ENCODE measurements at places on chromosomes 1 and 21. TPM values are rescaled to one million over a fixed set of nuclear protein-coding genes. Genes with fewer than 3 reads are reported as not detected.

DNA sequence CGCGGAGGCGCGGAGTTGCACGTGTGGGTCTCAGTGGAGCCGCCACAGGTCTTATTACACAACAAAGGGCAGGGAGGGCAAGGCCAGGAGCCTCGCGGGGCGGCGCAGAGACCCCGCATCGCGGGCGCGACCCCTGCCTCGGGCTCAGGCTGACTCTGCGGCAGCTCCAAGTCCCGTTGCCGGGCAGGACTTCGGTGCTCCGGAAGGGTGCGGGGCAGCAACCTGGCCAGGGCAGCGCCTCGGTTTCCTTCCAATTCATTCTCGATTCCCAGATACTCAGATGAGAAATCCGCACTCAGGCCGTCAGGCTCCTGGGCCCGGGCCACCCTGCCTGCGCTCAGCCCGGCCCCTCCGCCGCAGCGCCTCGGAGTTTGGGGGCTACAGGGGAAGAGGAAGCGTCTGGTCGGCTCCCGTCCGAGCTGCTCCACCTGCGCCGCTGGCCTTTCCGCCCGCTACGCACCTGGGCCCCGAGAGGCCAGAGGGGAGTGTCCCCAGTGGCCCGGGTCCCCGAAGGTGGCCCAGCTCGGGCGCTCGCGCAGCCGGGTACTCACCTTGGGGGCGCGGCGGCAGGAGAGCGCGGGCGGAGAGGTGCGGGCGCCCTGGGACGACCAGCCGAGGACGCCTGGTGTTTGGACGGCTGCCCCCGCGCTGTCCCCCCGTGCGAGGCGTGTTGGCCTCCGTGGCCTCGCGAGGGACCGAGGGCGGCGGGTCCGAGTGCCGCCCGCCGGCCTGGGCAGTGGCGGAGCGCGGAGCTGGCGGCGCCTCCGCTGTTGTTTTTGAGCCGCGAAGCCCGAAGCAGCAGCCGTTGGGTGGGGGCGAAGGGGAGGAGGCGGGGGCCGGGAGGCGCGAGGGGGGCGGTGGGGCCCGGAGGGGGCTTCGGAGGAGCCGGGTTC is 1.1 kb upstream of the PRDM16 start:
- peak; percentile 72 for DNase-seq

- no peak for DNase-seq
These were observed 12.3 kb downstream of the TAL1 start for GRCh38 chr1:47219590-47220220.

GRCh38 chr21:20030390-20030789 is 967.8 kb upstream of the NCAM2 start:
- DNase-seq = no peak

- DNase-seq = no peak
These were observed 1.1 kb upstream of the UAP1 start for GRCh38 chr1:162560303-162561036.

GRCh38 chr1:15296585-15297321 is 49.7 kb downstream of the FHAD1 start:
- DNase-seq = peak; percentile 49

DNA sequence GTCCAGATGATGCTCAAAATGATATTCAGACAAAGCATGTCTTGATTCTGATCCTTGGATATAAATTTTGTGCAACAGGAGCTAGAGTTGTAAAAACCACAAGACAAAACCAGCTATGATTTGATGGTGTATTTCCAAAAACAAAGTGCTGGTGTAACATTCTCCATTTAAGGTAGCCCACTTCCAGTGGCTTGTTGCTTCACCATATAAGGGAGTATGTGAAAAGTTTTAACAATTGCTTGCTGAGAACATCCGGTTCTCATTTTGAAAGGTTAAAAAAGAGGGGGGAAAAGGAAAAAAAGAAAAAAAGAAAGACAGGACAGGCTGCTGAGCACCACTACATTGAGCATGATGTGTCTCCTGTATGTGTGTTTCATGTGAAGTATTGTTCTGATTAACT is 123.6 kb downstream of the MACF1 start:
- DNase-seq = no peak

DNA sequence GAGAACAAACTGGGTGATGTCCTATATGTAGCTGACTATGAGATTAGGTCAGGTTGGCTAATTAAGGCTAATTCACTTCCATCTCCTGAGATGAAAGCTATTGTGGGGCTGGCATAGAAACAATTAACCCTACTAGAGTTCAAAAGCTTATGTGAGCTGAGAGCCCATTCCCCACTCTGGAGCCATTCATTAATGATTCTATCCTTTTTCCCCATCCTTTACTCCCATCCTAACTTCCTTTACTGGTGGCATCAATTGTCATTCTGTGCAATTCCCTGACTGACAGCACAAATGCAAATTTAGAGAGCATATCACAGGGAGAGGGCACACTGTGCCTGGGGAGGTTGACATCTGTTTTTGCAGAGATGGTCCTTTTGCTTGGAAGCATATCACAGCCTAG is 103.9 kb downstream of the URB2 start:
- no peak for DNase-seq

GRCh38 chr1:63307196-63307794 is 15.1 kb upstream of the FOXD3 start:
- no peak for DNase-seq

- no peak for DNase-seq
These were observed 137.8 kb downstream of the KIF26B start for GRCh38 chr1:245292553-245292952.

- DNase-seq = no peak
These were observed 56.0 kb upstream of the PLXNA2 start for GRCh38 chr1:208300084-208300770.

DNA sequence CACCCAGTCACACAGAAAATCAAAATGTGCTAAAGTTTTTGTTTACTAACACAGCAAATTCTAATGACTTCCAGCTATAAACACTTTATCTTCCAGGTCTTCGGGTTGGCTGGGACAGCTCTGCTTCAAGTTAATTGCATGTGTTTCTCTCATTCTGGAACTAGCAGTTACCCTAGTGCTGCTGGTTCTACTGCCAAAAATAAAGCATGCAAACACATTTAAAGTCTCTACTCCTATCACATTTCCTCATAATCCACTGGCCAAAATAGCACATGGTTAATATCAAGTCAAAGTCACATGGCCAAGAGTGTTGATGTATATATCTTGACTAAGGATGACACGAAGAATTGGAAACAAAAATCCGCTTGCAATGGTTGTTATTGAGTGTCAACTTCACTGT is 973.1 kb upstream of the ADGRL2 start:
- no peak for DNase-seq

GRCh38 chr1:231045286-231045685 is 5.2 kb upstream of the FAM89A start:
- DNase-seq = no peak

DNA sequence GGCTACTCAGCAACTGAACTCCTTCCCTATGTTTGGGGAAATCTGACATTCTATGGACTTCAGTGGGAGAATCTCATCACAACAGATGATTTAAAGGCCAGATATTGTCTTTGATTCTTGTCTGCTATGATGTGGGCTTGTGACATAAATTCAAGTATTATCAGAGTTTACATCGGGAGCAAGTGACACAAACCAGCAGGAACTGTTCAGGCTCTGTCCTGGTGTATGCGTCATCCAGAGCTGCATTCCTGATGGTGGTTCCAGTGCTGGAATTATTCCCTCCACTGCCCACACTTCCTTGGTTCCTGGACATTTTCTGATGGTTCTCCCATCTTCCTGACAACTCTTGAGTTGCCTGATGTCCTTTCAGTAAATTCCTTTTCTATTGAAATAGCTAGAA is 10.8 kb upstream of the LSM10 start:
- no peak for DNase-seq

- DNase-seq = no peak
These were observed 141.6 kb downstream of the MIS18A start for GRCh38 chr21:32137266-32137665.

DNA sequence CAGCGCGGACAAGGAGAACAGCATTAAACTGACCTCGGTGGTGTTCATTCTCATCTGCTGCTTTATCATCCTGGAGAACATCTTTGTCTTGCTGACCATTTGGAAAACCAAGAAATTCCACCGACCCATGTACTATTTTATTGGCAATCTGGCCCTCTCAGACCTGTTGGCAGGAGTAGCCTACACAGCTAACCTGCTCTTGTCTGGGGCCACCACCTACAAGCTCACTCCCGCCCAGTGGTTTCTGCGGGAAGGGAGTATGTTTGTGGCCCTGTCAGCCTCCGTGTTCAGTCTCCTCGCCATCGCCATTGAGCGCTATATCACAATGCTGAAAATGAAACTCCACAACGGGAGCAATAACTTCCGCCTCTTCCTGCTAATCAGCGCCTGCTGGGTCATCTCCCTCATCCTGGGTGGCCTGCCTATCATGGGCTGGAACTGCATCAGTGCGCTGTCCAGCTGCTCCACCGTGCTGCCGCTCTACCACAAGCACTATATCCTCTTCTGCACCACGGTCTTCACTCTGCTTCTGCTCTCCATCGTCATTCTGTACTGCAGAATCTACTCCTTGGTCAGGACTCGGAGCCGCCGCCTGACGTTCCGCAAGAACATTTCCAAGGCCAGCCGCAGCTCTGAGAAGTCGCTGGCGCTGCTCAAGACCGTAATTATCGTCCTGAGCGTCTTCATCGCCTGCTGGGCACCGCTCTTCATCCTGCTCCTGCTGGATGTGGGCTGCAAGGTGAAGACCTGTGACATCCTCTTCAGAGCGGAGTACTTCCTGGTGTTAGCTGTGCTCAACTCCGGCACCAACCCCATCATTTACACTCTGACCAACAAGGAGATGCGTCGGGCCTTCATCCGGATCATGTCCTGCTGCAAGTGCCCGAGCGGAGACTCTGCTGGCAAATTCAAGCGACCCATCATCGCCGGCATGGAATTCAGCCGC is 2.5 kb downstream of the S1PR1 start:
- DNase-seq = no peak

- DNase-seq = peak; percentile 81
These were observed 3.3 kb upstream of the CNR2 start for GRCh38 chr1:23916209-23917131.

DNA sequence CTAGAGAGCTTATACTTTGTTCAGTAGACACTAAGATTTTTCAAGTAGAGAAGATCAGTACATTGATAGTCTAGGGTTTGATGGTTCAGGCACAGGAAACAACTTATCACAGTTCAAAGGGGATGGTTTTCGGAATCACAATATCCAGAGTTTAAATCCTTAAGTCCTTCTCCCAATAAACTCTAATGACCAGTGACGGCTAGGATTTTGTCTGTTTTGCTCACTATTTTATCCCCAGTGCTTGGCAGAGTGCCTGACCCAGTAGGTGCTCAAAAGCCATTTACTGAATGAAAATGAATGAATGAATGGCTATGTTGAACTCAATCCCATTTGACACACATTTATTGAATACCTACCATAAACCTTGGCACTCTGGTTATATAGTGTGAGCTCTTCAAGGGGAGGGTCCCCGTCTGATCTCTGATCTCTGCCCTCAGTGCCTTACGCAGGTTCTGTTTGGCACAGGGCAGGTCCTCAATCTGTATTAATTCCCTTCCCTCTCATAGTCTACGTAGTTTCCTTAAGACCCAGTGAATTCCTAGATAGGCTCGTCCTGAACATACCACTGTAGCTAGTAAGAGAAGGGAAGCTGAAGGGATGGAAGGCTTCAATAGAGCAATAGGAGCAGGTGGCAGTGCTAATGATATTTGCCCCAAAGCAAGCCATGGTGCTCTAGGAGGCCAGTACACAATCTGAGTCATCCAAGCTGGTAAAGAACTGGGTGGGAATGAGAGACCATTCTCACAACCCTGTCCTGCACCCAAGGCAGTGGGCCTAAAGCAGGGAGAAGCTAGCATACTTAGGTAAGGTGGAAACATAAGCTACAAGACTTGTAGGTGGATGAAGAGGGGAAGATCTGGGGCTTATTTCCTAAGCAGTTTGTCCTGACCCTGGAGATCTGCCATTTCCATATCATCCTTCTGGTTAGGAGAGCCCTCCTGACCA is 53.4 kb downstream of the DMAP1 start:
- no peak for DNase-seq

DNA sequence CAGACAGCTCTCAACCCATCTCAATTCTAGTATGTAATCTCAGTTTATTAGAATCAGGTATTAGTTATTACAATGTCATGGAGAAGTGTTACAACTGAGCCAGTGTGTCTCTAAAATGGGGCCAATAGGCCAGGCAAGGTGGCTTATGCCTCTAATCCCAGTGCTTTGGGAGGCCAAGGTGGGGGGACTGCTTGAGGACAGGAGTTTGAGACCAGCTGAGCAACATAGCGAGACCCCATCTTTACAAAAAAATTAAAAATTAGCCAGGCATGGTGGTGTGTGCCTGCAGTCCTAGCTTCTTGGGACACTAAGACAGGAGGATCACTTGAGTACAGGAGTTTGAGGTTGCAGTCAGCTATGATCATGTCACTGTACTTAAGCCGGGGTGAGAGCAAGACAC is 104.9 kb downstream of the BCAR3 start:
- no peak for DNase-seq

DNA sequence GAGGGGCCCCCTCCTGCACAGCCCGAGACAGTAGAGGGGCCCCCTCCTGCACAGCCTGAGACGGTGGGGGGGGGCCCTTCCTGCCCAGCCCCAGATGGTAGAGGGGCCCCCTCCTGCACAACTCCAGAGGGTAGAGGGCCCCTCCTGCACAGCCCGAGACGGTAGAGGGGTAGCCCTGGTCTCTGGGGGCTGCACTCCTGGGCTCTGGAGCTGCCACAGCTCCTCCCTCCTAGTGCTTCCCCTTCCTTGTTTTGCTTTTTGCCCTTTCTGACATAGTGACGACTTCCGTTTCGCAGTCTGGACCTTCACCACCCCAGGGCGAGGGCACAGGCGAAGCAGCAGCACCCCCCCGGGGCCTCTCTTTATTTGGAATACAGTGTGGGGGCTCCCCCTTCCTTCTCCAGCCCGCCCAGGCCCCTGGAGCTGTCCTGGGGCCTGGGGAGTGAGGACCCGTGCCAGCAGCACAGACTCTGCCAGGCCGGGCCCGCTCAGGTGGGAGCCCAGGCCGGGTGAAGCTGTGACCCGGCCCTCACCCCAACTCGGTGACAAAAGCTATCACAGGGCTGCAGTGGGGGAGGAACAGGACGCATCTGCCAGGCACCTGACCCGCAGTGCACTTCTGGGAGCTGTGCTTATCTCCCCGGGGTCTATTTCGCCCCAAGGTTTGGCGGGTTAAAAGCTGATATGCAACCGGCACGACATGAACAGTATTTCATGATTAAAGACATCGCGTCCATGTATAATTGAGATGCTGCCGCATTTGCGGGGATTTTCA is 1.1 kb upstream of the PRXL2B start:
- DNase-seq = peak; percentile 88

The ADCY10 gene
- total RNA-seq = 0.29 TPM

The ASTN1 gene
- total RNA-seq = 0.20 TPM

The KRTAP19-3 gene
- total RNA-seq = not detected

The AGBL4 gene
- not detected for total RNA-seq
